Diencephalon (tissue), 1 donor: ENCODE measurements at places on chromosomes 4 and X. TPM values are rescaled to one million over a fixed set of nuclear protein-coding genes. Genes with fewer than 3 reads are reported as not detected.

DCAF4L1 gene
- total RNA-seq = 0.23 TPM

SATL1 gene
- 2.5 TPM for total RNA-seq

MAOA gene
- 64.1 TPM for total RNA-seq

USP46 gene
- 45.0 TPM for total RNA-seq

LEF1 gene
- total RNA-seq = 26.5 TPM

TCP11X2 gene
- total RNA-seq = 1.8 TPM

NUP62CL gene
- 4.4 TPM for total RNA-seq

WDFY3 gene
- total RNA-seq = 162 TPM

USP51 gene
- total RNA-seq = 8.1 TPM

EFHC2 gene
- 8.1 TPM for total RNA-seq

PABPC1L2A gene
- total RNA-seq = 3.0 TPM

NOX1 gene
- total RNA-seq = not detected

CCDC110 gene
- 5.5 TPM for total RNA-seq

KLKB1 gene
- total RNA-seq = 0.69 TPM

RADX gene
- total RNA-seq = 32.5 TPM

CD38 gene
- total RNA-seq = 8.1 TPM

CITED1 gene
- 9.7 TPM for total RNA-seq

SGMS2 gene
- total RNA-seq = 6.0 TPM

PSMD10 gene
- total RNA-seq = 108 TPM

CT45A8 gene
- total RNA-seq = not detected
